Stomach (tissue), 19 donors: ENCODE measurements at places on chromosomes 1 and 21.

DNA sequence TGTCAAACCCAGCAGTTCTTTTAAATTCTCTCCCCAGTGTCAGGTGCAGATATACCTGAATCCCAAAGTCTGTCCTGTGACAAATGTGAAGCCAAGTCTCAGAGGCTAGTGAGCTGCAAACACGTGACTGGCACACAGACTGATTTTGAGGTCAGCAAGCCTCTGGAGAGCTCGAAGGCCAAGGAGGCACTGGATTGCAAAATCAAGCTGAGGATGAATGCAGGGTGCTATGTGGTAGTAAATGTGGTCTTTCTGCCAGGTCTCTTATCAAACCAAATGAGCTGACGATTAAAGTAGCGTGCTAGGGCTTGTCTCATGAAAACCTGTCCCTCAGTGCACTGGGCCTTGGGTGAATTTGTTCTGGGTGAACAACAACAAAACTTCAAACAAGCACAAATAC lies 20.6 kb downstream of the GPR3 start:
- no peak for DNase-seq

- DNase-seq, result peak; percentile 85
Measured at GRCh38 chr1:32241001-32241763, 5.8 kb upstream of the FAM167B start.

GRCh38 chr1:183932412-183932811 lies 105.1 kb downstream of the COLGALT2 start:
- DNase-seq, result peak; percentile 86

- DNase-seq, result no peak
Measured at GRCh38 chr1:2526824-2527555, 594 bp upstream of the PANK4 start.

GRCh38 chr1:74731399-74732052 lies 1.3 kb downstream of the CRYZ start:
- peak; percentile 73 for DNase-seq

DNA sequence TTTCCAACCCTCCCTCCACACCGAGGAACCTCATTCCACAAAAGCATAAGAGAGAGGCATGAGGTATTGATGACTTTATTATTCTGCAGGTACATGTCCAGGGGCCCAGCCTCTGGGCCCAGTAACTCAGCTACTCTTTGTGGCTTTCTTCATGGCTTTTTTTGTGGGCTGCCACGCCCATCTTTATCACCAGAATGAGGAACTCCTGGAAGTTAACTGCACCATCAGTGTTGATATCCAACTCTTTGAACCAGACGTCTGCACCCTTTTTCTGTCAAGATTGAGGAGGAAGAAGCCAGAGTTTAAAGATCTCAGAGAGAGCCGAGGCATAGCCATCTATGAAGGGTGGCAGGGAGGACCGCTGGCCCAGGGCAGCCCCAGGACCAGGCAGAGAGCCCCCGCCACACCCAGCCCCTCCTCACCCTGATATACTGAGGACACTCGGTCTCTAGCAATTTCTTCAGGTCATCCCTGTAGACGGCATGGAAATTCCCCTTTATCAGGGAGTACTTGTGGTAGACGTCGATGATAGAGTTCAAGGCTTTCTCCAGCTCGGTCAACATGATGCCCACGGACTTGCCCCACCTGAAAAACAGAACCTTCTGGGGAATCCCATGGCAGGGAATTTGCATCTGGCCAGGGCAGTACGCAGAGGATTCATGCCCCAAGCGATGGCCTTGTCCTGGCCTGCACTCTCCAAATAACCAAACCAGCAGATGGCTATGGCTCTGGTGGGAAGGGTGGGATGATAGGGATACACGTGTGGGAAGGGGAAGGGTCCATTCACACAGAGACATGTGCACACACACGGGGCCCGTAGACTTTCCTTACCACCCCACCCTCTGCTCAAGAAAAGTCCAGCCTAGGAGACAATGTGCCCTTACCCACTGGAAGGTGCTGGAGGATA lies 647 bp downstream of the S100A8 start:
- no peak for DNase-seq

- DNase-seq, result no peak
Measured at GRCh38 chr21:39119891-39120290, 63.4 kb downstream of the PSMG1 start.

GRCh38 chr1:38291336-38291735 lies 244.7 kb upstream of the POU3F1 start:
- DNase-seq, result no peak

DNA sequence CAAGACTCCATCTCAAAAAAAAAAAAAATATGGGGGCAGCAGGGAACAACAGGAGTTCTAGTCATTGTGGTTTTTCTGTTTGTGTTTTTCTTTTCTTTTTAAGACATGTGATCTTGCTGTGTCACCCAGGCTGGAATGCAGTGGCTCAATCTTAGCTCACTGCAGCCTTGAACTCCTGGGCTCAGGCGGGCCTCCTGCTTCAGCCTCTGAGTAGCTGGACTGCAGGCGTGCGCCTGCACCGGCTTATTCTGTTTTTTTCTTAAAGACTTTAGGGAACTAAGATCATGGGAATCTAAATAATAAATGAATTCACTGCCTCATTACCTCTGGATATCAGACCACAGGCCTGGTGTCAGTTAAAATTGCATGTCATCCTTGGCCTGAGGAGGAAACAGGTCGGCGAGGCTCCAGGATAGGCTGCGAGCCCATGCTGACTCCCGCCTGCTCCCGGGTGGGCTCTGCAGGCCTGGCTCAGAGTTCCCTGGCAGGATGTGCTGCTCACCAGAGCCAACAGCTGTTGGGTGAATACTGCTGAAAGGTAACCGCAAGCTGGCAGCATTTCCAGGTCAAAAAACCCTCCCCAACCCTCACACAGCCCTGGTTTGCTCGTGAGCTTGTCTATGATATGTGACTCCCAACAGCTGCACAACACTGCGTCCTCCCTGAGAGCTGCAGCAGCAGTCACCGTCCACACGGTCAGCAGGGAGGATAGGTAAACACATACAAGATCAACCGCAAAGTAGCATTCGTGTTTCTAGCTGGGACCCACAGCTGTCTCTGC lies 58.1 kb downstream of the SCCPDH start:
- no peak for DNase-seq
